ENCODE measurements at places on chromosomes 12 and 14. TPM values are rescaled to one million over a fixed set of nuclear protein-coding genes. Genes with fewer than 3 reads are reported as not detected.

DNA sequence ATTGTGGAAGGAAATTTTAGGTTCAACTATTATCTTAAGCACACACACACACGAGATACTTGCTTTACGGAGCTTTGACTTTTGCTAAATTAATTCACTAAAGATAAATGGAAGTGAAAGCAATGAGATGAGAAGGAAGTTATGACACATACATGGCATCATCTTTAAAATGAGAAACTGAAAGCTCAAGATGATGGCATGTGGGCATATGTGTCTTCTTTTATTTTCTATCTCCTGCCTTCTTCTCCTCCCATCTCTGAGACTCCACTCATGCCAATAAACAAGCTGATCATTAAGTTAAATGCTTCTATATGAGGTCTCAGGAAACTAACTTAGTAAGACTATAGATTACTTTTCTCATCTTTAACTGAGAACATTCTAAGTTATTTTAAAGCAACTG is 216.7 kb downstream of the MED13L start:
- DNase-seq: no peak
- no peak overlapping the region for H3K4me3 ChIP-seq
- no peaks in the 10 kb centered on the region for H3K36me3 ChIP-seq
- no peak overlapping the region for H3K27ac ChIP-seq
- no peaks in the 10 kb centered on the region for H3K27me3 ChIP-seq
- H3K4me1 ChIP-seq: peaks cover 9% of the 10 kb centered on the region

DNA sequence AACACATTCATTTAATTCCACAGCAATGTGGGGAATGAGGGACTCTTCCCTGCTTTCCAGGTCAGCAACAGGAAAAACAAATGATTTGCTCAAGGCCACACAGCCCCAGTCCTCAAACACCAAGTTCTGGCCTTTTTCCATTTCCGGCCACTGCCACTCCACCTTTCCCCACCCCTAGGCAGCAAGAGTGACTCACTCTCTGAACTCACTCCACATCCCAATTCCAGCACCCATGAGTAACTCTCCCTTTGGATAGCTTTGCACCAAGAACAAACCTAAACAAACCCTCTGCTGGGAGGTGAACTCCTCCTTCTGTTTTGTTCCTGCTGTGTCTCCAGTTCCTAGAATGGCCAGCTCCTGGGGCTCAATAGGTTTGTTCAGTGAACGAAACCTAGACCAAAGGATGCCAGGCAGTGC is 30.4 kb upstream of the PLEKHG6 start:
- no peak overlapping the region for H3K4me3 ChIP-seq
- no peak overlapping the region for H3K27ac ChIP-seq
- H3K27me3 ChIP-seq: peaks cover 17% of the 10 kb centered on the region
- H3K4me1 ChIP-seq: peaks cover 11% of the 10 kb centered on the region
- H3K36me3 ChIP-seq: no peaks in the 10 kb centered on the region

- no peaks in the 10 kb centered on the region for H3K27me3 ChIP-seq
- H3K36me3 ChIP-seq: no peaks in the 10 kb centered on the region
- DNase-seq: no peak
- peaks cover 4% of the 10 kb centered on the region for H3K4me1 ChIP-seq
- H3K27ac ChIP-seq: no peak overlapping the region
Observed at GRCh38 chr12:5872745-5873144, 72.3 kb downstream of the ANO2 start.

GRCh38 chr14:81440041-81440440 is 39.9 kb upstream of the STON2 start:
- no peak for DNase-seq
- H3K27ac ChIP-seq: no peak overlapping the region
- H3K4me3 ChIP-seq: no peak overlapping the region
- peaks cover 11% of the 10 kb centered on the region for H3K4me1 ChIP-seq
- peaks cover 14% of the 10 kb centered on the region for H3K27me3 ChIP-seq

GRCh38 chr12:77949943-77950342 is 119.2 kb downstream of the NAV3 start:
- no peak for DNase-seq
- H3K36me3 ChIP-seq: no peaks in the 10 kb centered on the region
- H3K4me3 ChIP-seq: no peak overlapping the region

GRCh38 chr12:111887926-111888745 is 46.1 kb downstream of the MAPKAPK5 start:
- H3K4me3 ChIP-seq: no peak overlapping the region
- no peak overlapping the region for H3K27ac ChIP-seq
- H3K27me3 ChIP-seq: no peaks in the 10 kb centered on the region
- no peak for DNase-seq
- peaks cover 59% of the 10 kb centered on the region for H3K36me3 ChIP-seq

DNA sequence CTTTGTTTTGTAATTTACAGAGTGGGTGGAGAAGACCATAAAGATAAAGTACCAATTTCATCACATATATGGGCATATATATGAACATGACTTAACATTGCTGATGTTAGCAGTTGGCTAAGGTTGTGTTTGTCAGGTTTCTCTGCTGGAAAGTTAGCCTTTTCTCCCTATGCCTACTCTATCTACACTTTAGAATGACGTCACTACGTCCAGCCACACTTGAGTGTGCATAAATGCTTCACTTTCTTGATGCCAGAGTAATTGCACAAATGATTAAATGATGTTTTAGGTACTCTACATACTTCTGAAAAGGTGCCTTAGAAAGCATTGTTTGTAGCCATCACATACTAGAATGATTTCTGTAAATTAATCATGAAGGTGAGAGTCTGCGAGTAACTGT is 759.2 kb upstream of the MGAT4C start:
- no peaks in the 10 kb centered on the region for H3K36me3 ChIP-seq
- no peaks in the 10 kb centered on the region for H3K4me1 ChIP-seq
- H3K27me3 ChIP-seq: no peaks in the 10 kb centered on the region
- no peak overlapping the region for H3K27ac ChIP-seq

- H3K36me3 ChIP-seq: no peaks in the 10 kb centered on the region
- no peak overlapping the region for H3K27ac ChIP-seq
- peaks cover 7% of the 10 kb centered on the region for H3K4me1 ChIP-seq
- no peaks in the 10 kb centered on the region for H3K27me3 ChIP-seq
Observed at GRCh38 chr14:94697773-94698556, 71.9 kb downstream of the GSC start.

DNA sequence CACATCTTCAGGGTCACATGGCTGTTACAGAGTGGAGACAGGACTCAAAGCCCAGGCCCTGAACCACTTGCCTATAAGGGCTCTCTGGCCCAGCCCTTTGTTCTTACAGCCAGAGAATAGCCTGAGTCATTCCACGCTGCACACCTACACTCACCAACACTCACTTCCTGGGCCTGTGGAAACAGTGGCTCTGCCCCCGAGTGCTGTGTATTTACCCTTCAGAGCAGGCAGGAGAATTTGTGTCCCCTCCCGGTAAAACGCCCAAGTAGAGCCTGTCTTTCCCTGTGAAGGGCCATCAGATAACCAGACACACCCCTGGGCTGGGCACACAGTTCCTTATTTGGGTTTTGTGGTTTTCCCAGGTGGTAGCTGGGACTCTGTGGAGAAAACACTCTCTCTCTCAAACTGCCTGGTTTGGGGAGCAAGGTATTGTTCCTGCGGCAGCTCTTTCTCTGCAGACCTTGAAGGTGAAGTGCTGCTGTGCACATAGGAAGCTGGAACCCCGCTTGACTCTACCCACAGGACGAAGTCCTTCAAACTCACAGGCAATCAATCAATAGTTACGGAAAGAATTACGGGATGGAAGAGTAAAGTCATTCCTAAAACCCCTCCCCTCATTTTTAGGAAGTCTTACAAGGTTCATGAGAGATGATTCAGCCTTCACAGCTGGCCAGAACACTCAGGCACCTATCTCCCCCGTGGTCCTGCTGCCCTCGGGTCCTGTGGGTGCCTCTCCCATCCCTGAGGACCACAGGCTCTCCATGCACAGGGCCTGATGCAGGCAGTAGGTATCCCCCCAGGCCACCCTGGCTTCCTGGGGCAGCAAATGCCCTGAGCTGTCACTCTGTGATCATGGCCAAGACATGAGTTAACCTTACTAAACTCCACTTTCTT is 20.3 kb downstream of the FIGNL2 start:
- no peak for DNase-seq
- no peaks in the 10 kb centered on the region for H3K36me3 ChIP-seq
- H3K27me3 ChIP-seq: no peaks in the 10 kb centered on the region
- H3K4me3 ChIP-seq: no peak overlapping the region

DNA sequence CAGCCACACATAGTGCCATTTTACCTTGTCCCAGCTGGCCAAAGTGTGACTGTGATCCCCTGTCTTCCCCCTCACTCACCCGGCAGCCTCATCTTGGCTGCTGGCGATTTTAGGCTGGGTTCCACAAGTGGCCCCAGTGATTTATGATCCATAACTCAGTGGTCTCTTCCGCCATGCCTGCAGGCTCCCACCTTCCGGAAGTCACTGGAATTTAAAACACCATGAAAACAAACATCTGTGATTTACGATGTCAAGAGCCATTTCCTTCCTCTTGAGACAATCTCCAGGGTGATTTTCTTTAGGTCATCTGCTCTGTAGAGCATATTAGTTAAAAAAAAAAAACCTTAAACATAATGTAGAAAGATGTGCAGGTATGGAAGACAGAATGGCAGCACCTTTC is 282.3 kb downstream of the CACNA1C start:
- no peaks in the 10 kb centered on the region for H3K27me3 ChIP-seq
- H3K4me3 ChIP-seq: no peak overlapping the region
- no peak for DNase-seq
- no peaks in the 10 kb centered on the region for H3K36me3 ChIP-seq
- H3K27ac ChIP-seq: no peak overlapping the region

The RAD51AP1 gene
- 10.2 TPM for polyA plus RNA-seq

The SERPINA10 gene
- polyA plus RNA-seq: 0.13 TPM

The SMOC1 gene
- polyA plus RNA-seq: 189 TPM

The GLS2 gene
- 10.8 TPM for polyA plus RNA-seq

The OR4K1 gene
- not detected for polyA plus RNA-seq

The SLCO1B1 gene
- polyA plus RNA-seq: not detected

The RFX4 gene
- 65.8 TPM for polyA plus RNA-seq
